ENCODE measurements at places on chromosomes 7 and 10.

GRCh38 chr10:22992075-22992474, 64.2 kb downstream of the ARMC3 start:
- DNase-seq: no peak

- DNase-seq: no peak
Observed at GRCh38 chr7:156378806-156379205, 261.8 kb upstream of the RNF32 start.

DNA sequence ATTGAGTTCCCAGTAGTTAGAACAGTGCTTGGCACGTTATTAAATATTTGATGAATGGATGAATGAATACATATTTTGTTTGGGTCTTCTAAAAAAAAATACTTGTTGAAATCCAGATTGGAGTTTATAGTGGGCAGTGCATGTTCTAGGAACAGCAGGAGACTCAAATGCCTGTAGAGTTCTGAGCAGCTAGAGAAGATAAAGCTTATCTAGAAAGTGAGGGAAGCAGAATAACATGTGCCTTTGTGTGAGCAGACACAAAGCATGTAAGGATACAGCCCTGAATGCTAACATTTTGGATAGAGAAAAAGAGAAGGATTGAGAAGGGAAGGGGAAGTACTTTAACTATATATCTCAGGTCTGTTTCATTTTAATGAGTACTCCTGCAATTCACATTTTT, 71.9 kb downstream of the SRI start:
- DNase-seq: no peak

GRCh38 chr7:75795831-75796285, 17.7 kb downstream of the CCL24 start:
- no peak for DNase-seq

- no peak for DNase-seq
Observed at GRCh38 chr10:77459905-77460304, 177.7 kb downstream of the KCNMA1 start.

GRCh38 chr7:135366843-135367508, 133.3 kb downstream of the STRA8 start:
- no peak for DNase-seq

GRCh38 chr7:77569514-77570232, 32.6 kb downstream of the PTPN12 start:
- no peak for DNase-seq

- no peak for DNase-seq
Observed at GRCh38 chr7:27128034-27128433, 2.5 kb downstream of the HOXA4 start.

DNA sequence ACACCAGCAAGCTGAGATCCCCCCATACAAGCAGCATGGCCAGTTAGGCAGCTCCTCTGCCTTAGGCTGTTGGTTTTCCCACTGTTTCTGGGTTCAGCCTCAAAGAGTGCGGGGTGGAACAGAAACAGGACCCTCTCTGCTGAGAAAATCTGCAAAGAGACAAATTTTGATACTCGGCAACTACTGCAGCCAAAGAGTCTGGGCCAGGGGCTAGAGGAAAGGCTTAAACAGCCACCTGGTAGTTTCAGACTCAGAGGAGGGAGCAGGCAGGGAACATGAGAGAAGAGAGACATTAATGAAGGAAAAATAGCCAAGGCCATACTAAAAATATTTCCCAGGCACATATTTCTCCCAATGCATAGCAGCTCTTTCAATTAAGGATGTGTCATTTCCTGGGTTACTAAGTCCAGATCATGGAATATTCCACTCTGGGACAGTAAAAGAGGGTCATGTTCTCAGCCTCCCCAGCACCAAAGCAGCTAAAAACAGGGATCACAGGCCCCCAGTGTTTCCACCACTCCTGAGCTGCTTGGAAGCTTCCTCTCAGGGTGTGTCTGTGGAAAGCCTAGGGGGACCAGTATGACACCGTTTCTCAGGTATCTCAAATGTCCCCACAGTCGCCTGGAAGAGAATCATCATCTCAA, 29.8 kb downstream of the PDLIM1 start:
- DNase-seq: no peak

GRCh38 chr7:143229054-143229790, 7.4 kb downstream of the TAS2R40 start:
- DNase-seq: peak; percentile 8

GRCh38 chr7:69652947-69653701, 54.8 kb downstream of the AUTS2 start:
- DNase-seq: no peak

- no peak for DNase-seq
Observed at GRCh38 chr10:49645871-49646870, 32.3 kb downstream of the CHAT start.

- DNase-seq: peak; percentile 53
Observed at GRCh38 chr10:93554760-93555432, 11.6 kb upstream of the FFAR4 start.

DNA sequence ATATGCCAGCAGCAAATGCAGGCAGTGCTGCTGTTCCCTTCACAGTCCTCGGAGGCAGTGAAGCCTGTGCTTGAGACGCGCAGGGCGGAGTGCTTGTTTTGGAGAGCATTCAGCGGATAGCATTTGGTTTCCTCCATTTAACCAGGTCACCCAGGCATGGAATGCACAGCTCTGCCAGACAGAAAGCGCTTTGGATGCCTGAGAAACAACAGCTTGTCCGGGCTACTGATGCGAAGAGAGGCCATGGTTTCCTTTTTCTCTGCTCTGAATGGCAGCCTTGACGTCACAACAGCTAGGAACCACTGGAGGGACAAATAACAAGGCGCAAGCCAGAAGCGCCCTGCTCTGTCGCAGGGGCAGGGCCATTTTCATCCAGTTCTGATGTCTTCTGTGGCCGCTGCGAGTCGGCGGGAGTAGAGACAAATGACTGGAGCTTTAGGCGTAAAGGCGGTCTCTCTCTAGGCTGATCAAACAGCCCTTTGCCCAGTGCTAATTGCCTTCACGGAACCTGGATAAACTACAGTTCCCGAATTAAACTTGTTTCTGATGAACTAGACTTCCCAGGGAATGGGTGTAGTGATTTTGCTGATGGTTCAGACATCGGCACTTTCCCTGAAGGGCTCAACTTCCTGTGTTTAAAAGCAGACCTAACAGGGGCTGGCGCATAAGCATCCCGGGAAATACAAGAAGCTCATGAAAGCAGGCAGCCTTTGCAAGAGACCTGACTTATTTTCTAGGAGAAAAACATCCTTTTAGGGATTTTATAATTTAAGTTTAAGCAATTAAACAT, 187.6 kb upstream of the KLF14 start:
- peak; percentile 85 for DNase-seq
